ENCODE measurements at places on chromosomes 6 and 20.

- no peak for DNase-seq
Measured at GRCh38 chr6:113449051-113449450, 408.1 kb upstream of the MARCKS start.

- no peak for DNase-seq
Measured at GRCh38 chr6:52532457-52532856, 44.4 kb downstream of the TRAM2 start.

GRCh38 chr6:138434925-138435324, 30.9 kb downstream of the HEBP2 start:
- no peak for DNase-seq

- DNase-seq, result no peak
Measured at GRCh38 chr6:108578595-108579327, 18.0 kb downstream of the FOXO3 start.

GRCh38 chr6:99276747-99277146, 72.7 kb downstream of the FAXC start:
- no peak for DNase-seq

Measured in stimulated activated CD8-positive, alpha-beta memory T cell treated with anti-CD3 and anti-CD28 coated beads, Interleukin-15, amount 100 ng/mL, for 4 hours (primary cell).